ENCODE measurements at places on chromosomes 12 and 14.

DNA sequence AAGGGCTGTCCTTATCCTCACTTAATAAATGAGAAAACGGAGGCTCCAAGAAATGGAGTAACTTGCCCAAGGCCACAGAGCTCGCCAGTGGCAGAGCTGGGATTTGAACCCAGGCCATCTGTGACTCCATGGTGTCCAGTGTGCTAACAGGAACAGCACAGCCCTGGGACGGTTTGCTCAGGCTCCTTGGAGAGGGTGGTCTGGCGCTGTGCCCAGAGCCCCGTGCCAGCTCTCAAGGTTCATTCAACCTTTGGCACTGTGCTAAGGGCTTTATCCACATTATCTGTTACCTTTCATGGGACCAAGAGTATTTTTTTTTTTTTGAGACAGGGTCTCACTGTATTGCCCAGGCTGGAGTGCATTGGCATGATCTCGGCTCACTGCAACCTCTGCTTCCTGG, 8.1 kb downstream of the DAO start:
- no peak for DNase-seq

- DNase-seq = no peak
These were observed 30.3 kb downstream of the WBP11 start for GRCh38 chr12:14772946-14773345.

DNA sequence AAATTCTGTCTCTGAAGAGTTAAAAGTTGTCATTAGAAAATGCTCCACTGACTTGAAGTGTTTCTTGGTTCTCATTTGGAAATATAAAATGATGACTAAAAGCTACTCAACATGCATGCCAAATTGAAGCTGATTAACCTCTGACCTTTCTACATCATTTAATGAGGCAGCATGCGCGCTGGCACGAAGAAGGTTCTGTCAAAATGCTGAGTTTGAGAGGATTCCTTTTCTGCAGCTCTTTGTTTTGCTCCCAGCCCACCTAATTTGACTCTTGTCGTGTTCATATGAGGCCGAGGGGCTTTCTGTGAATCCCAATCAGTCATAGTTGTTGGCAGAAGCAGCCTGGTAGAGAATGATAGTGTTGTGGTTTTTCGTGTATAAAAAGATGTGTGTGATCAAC, 153.4 kb downstream of the BRMS1L start:
- no peak for DNase-seq

GRCh38 chr12:8697120-8697475, 693 bp upstream of the RIMKLB start:
- peak; percentile 12 for DNase-seq

GRCh38 chr12:1174659-1175058, 183.6 kb downstream of the ERC1 start:
- no peak for DNase-seq

Data from RWPE1 (cell line).